Kidney (tissue), 22 donors: ENCODE measurements at places on chromosomes 5 and 9.

DNA sequence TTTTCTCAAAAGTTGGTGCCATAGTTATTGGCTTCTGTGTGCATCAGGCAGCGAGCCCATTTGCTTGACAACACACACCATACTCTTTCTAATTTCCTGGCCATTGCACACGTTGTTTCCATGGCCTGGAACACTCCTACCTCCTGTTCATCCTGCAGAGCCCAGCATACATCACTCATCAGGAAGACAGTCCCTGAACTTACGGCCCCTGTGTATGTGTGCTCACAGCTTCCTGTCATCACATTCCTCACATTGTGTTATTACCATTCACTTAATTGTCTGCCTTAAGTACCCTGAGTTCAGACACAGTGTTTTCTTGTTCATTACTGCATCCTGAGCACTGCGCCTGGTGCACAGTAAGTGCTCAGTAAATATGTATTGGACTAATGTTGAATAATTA, 355.9 kb downstream of the PRELID2 start:
- no peak for DNase-seq

GRCh38 chr9:105431424-105432246, 16.2 kb upstream of the FSD1L start:
- no peak for DNase-seq

- DNase-seq, result no peak
Measured at GRCh38 chr5:156121234-156121633, 205.7 kb upstream of the SGCD start.

GRCh38 chr5:80468131-80468530, 19.8 kb upstream of the FAM151B start:
- DNase-seq, result no peak

- DNase-seq, result no peak
Measured at GRCh38 chr5:158874343-158874742, 225.4 kb downstream of the EBF1 start.
